ENCODE measurements at places on chromosomes 3 and 15. TPM values are rescaled to one million over a fixed set of nuclear protein-coding genes. Genes with fewer than 3 reads are reported as not detected.

DNA sequence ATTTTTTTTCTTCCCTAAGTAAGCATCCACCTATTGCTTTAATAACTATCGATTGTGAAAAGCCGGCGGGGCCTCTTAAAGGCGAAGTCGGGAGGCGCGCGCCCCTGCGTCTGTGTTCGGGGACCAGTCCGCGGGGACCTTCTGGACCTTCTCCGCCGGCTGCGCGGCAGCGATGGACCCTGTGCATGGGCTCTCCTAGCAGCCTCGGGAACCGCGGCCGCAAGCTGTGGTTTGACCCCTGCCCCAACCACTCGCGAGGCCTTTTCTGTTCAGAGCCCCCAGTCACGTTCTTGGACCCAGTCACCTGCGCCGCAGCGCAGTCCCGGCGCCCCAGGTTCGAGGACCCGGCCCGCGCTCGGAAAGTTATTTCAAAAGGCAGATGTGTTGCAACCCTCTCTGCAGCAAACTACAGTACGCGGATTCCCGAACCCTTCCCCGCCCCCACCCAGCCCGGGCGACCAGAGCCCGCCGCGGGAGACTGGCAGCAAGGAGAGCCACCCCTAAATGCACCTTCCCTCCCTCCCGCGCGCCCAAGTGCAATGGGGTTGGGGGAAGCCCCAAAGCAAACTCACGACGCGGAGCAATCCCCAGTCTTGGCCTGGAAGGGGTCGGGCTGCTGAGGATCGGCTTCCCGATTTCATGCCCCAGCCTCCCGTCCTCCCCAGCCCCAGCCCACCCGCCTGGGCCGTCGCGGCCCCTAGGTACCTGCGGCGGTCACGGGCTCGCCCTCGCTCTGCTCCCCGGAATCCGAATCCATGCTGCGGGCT, 684 bp downstream of the TNFAIP8L3 start:
- no peaks in the 10 kb centered on the region for H3K36me3 ChIP-seq
- H3K4me1 ChIP-seq = peaks cover 6% of the 10 kb centered on the region
- H3K27ac ChIP-seq = peak overlapping the region; percentile 67
- peak overlapping the region; percentile 56 for H3K4me3 ChIP-seq

GRCh38 chr3:169663951-169664820, 674 bp upstream of the MECOM start:
- no peaks in the 10 kb centered on the region for H3K36me3 ChIP-seq
- peaks cover 4% of the 10 kb centered on the region for H3K4me1 ChIP-seq
- DNase-seq = no peak

- no peak overlapping the region for H3K4me3 ChIP-seq
- no peaks in the 10 kb centered on the region for H3K27me3 ChIP-seq
- no peaks in the 10 kb centered on the region for H3K36me3 ChIP-seq
- no peak for DNase-seq
- H3K27ac ChIP-seq = no peak overlapping the region
- no peaks in the 10 kb centered on the region for H3K4me1 ChIP-seq
Observed at GRCh38 chr15:96092186-96092585, 238.3 kb upstream of the NR2F2 start.

GRCh38 chr3:179526482-179526881, 36.2 kb upstream of the ACTL6A start:
- H3K4me1 ChIP-seq = no peaks in the 10 kb centered on the region
- no peaks in the 10 kb centered on the region for H3K36me3 ChIP-seq
- H3K27ac ChIP-seq = no peak overlapping the region
- H3K27me3 ChIP-seq = no peaks in the 10 kb centered on the region

DNA sequence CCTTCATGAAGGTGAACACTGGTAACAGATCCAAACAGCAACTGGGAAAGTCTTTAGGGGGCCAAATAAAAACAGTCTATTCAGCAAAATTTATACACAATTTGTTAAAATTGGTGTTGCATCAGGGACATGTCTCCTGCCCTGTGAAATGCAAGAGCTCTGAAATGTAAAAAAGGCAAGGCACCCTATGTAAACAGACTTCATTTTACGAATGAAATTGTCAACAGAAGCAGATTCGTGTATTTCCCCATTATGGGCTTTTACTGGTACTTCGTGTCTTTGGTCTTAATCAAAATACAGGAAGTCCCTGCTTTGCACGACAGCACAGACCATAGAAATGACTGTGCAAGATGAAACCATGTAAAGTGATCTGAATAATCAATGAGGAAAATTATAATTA, 127.3 kb upstream of the THBS1 start:
- H3K4me1 ChIP-seq = no peaks in the 10 kb centered on the region
- H3K4me3 ChIP-seq = no peak overlapping the region
- H3K27ac ChIP-seq = no peak overlapping the region
- H3K36me3 ChIP-seq = no peaks in the 10 kb centered on the region
- no peaks in the 10 kb centered on the region for H3K27me3 ChIP-seq
- no peak for DNase-seq

DNA sequence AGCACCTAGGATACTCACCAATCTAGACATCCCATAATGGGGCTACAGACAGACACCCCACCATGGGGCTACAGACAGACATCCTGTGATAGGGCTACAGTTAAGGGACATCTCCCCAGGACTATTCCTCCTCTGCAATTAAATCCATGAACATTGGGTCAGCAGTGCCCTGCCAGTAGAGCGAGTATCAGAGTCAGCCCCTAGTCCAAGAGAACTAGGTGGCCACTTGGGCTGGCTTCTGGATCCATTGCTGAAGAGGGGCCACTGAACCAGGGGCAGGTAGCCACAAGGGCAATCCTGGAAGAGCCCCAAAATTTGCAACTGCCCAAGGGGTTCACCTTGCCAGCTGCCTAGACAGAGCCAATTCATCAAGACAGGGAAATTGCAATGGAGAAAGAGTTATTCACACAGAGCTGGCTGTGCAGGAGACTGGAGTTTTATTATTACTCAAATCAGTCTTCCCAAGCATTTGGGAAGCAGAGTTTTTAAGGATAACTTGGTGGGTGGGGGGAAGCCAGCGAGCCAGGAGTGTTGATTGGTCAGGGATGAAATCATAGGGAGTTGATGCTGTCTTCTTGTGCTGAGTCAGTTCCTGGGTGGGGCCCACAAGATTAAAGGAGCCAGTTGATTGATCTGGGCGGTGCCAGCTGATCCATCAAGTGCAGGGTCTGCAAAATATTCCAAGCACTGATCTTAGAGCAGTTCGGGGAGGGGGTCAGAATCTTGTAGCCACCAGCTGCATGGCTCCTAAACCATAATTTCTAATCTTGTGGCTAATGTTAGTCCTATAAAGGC, 170.2 kb upstream of the SMAD3 start:
- H3K4me3 ChIP-seq = no peak overlapping the region
- H3K4me1 ChIP-seq = no peaks in the 10 kb centered on the region
- no peak overlapping the region for H3K27ac ChIP-seq
- no peak for DNase-seq

DNA sequence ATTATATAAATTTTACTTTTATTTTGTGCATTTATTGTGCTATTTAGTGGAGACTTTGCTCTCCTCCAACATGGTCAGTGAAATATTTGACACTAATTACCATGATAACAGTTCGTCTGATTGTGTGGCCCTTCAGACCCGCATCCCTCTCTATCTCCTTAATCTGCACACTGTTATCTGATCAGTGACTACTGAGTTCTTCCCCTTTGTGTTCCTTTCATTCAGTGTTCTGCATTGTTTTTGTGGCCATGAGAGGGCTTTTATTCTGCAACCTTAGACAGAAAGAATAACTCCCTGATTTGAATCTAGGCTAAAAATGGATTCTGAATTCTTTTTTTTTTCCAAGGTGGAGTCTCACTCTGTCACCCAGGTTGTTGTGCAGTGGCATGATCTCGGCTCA, 11.9 kb upstream of the FMN1 start:
- no peaks in the 10 kb centered on the region for H3K4me1 ChIP-seq
- H3K27me3 ChIP-seq = no peaks in the 10 kb centered on the region
- no peak overlapping the region for H3K4me3 ChIP-seq
- H3K27ac ChIP-seq = no peak overlapping the region
- no peak for DNase-seq
- H3K36me3 ChIP-seq = no peaks in the 10 kb centered on the region

- no peak overlapping the region for H3K27ac ChIP-seq
- H3K36me3 ChIP-seq = no peaks in the 10 kb centered on the region
- DNase-seq = no peak
- no peak overlapping the region for H3K4me3 ChIP-seq
Observed at GRCh38 chr3:128515967-128516366, 23.0 kb upstream of the GATA2 start.

DNA sequence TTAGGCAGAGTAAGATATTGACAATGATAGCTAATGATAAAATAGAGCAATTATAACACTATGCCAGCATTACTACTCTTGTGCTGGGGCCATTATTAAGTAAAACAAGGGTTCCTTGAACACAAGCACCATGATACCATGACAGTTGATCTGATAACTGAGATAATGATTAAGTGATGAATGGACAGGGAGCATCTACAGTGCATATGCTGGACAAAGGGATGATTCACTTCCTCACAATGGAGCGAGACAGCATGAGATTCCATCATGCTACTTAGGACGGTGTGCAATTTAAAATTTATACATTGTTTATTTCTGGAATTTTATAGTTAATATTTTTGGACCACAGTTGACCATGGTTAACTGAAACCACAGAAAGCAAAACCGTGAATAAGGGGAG, 156.6 kb downstream of the FHIT start:
- DNase-seq = no peak
- H3K4me1 ChIP-seq = no peaks in the 10 kb centered on the region
- H3K27me3 ChIP-seq = no peaks in the 10 kb centered on the region

DNA sequence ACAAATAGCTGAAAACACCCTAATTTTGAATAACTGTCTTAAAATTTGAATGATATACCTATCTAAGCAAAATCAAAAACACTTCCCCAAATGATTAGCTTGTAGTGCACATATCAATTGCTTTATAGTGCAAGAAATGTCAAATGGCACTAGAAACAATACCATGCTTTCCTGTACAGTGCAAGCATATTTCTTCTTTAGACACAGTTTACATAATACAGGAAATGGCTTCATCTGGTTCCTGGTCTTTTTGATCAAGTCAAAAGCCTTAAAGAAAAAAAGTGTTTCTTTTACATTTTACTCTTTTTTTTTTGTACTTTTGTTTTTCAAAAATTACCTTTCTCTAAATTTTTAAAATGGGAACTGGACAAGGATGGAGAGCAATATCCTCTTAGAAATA, 352.1 kb downstream of the MECOM start:
- DNase-seq = no peak
- no peaks in the 10 kb centered on the region for H3K4me1 ChIP-seq
- no peaks in the 10 kb centered on the region for H3K36me3 ChIP-seq
- no peaks in the 10 kb centered on the region for H3K27me3 ChIP-seq

DNA sequence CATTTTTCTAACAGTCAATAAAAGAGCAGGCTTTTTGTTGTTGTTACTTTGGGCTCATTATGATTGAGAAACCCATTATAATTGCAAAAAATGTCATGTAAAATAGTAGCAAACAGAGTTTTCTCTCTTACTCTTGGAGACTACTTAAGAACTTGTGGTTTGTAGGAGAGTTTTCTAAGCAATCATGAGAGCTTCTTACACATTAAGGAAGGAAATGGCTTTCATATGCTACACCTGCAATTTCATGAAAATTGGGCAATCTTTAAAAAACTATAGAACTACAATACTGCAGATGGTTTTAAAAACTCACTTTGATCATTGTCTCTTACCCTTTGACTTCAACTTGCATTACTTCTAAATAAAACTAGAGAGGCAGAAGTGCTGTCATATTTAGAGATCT, 701.8 kb downstream of the ZPLD1 start:
- no peaks in the 10 kb centered on the region for H3K36me3 ChIP-seq
- H3K4me3 ChIP-seq = no peak overlapping the region
- no peak overlapping the region for H3K27ac ChIP-seq
- no peak for DNase-seq

- no peak overlapping the region for H3K4me3 ChIP-seq
- no peaks in the 10 kb centered on the region for H3K27me3 ChIP-seq
- no peaks in the 10 kb centered on the region for H3K4me1 ChIP-seq
- no peak overlapping the region for H3K27ac ChIP-seq
- no peak for DNase-seq
- no peaks in the 10 kb centered on the region for H3K36me3 ChIP-seq
Observed at GRCh38 chr15:80031841-80032240, 27.6 kb upstream of the ZFAND6 start.

DNA sequence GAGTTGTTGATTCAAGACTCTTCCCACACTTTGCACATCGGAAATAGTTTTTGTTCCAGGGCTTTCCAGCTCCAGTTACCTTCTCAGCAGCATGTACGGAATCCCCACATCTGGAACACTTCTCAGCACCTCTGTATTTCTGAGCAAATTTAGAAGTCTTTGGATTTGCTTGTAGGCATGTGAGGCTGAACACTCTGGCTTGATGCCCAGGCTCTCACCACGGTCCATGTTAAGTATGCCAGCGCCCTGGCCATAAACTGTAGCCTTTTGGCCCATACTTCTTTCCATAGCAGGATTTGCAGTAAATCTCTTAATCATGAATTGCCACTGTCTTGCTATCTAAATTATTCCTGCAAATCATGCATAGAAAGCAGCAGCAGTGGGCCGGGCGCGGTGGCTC, 24.4 kb downstream of the ATP2C1 start:
- no peaks in the 10 kb centered on the region for H3K36me3 ChIP-seq
- no peak overlapping the region for H3K27ac ChIP-seq
- no peak overlapping the region for H3K4me3 ChIP-seq
- H3K27me3 ChIP-seq = no peaks in the 10 kb centered on the region

DNA sequence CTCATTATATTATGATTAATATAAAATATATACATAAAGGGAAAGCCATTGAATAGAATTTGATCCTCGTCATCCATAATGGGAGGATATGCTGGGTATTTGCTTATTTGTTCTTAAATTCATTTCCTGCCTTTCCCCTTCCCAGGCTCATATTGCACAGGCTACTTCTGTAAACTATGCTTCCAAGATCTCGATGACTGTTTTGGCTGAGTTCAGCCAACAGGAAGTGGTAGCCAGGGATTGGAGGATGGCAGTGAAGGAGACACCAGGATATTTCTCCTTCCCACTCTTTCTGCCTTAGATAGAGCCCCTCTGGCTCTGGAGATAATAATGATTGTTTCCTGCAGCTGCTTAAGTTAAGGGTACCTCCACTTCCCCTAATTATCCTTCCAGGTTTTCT, 44.3 kb upstream of the DYNC1LI1 start:
- no peaks in the 10 kb centered on the region for H3K4me1 ChIP-seq
- H3K27ac ChIP-seq = no peak overlapping the region
- no peaks in the 10 kb centered on the region for H3K27me3 ChIP-seq
- no peak overlapping the region for H3K4me3 ChIP-seq

DNA sequence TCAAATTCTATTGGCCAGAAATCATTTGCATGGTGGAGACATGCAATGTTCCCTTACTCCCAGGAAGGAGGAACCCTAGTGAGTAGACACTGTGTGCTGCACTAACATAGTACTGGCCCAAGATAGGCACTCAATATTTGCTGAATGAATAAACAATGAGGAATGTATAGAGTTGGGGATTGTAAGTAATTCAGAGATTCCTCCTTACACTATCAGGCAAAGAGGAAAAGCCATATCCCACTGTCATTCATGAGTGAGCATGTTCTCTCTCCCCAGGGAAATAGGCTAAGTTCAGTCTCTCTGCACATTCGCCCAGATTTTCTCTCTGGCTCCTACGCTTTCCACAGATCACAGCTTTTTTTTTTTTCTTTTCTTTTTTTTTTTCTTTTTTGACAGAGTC, 154.9 kb upstream of the WNT5A start:
- no peaks in the 10 kb centered on the region for H3K36me3 ChIP-seq
- no peak for DNase-seq
- no peak overlapping the region for H3K4me3 ChIP-seq
- no peaks in the 10 kb centered on the region for H3K27me3 ChIP-seq
- no peak overlapping the region for H3K27ac ChIP-seq

CLDN16 gene
- not detected for total RNA-seq

RARB gene
- 8.2 TPM for total RNA-seq

ZCWPW2 gene
- total RNA-seq = 1.3 TPM

ECE2 gene
- not detected for total RNA-seq

TJP1 gene
- 97.2 TPM for total RNA-seq

UQCC5 gene
- total RNA-seq = 1.8 TPM

PPP4R2 gene
- 34.6 TPM for total RNA-seq

WDR76 gene
- 4.2 TPM for total RNA-seq

MUSTN1 gene
- 6.9 TPM for total RNA-seq

ADAMTSL3 gene
- total RNA-seq = 2.7 TPM

DPH3 gene
- total RNA-seq = 33.6 TPM

GOLGA8N gene
- 12.1 TPM for total RNA-seq
